ENCODE measurements at places on chromosomes 3 and 15.

- no peak for DNase-seq
Observed at GRCh38 chr3:128875556-128876120, 3.8 kb upstream of the ACAD9 start.

- peak; percentile 90 for DNase-seq
Observed at GRCh38 chr3:9102240-9102981, 139.1 kb upstream of the RAD18 start.

- no peak for DNase-seq
Observed at GRCh38 chr3:11238880-11239279, 33.3 kb upstream of the ATG7 start.

DNA sequence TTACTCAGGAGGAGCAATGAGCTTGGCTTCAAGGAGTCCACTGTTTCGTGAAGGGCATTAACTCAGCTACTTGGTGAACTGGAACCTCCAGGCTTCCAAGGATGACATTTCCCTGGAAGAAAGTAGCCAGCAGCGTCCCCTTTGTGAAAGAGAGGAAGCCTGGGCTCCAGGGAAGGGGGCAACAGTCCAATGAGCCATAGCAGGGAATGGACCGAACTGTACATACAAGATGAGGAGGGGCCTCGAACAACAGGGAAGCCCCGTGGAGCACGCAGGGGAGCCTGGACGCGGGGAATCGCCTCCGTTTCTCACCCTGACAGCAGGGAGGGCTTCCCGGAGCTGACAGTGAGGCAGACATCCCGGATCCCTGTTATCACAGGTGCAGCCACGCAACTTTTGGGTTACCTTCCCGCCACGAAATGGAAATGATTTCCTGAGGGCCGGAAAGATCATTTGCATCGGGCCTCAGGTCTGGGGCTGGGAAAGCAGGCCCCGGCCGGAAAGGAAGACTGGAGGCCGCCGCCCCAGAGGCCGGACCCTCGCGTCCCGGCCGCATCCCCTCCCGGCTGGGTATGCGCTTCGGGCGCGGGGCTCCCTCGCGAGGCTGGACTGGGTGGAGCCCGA, 475 bp upstream of the SPINT1 start:
- no peak for DNase-seq

- DNase-seq: no peak
Observed at GRCh38 chr3:151593928-151594327, 133.1 kb upstream of the IGSF10 start.

DNA sequence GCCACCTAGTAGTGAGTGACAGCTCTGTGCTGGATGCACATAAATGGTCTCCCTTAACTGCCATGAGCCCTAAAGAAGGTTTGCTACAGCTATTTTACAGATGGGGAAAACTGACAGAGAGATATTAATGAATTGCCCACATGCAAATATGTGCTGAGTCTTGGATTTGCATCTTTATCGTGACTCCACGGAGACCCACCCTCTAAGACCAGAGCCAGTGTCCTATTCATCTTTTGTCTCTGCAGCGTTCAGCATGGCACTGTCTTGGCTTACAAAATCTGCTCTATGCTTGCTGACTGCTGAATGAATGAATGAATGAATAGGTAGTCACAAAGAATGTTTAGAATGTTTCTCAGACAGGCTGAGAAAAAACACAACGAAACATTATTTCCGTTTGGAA, 48.3 kb downstream of the BTD start:
- DNase-seq: no peak

DNA sequence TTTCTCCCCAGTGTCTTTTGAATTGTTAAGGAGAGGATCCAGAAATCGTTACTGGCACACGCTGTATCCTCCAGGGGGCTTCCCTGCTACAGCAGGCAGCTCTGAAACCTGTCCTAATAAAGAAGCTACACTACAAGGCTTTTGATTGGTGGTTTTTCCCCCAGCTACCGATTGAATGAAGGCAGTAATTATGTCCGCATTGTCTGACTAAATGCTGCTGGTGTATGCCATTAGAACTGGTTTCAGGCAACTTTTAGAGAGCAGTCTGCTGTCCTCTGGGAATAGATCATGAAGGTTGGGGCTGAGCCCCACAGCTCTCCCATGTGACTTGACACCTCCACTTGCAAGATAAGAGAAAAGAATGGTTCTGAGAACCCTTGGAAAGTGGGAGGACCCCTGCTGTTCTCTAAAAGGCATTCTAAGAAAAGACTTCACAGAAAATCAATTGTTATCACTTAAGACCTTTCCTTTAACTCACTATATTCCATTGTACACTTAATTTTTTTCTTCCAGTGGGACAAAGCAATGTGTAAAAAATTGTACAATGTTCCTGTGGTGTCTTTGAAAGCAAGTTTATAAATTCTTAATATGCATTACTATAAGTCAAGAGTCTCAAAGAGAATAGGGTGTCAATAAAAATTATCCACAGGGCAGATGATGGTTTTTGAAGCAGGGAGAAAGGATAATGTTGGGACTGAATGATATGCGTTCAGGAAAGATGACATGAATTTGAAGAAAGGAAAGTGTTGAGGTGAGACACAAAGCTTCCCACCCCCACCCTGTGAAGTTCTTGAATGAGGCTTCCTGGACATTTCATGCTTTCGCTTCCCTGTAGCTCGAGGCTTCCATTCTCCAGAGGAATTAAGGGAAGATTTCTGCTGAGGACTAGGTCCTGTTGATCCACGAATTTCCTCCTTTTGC, 53.0 kb upstream of the DAZL start:
- no peak for DNase-seq

DNA sequence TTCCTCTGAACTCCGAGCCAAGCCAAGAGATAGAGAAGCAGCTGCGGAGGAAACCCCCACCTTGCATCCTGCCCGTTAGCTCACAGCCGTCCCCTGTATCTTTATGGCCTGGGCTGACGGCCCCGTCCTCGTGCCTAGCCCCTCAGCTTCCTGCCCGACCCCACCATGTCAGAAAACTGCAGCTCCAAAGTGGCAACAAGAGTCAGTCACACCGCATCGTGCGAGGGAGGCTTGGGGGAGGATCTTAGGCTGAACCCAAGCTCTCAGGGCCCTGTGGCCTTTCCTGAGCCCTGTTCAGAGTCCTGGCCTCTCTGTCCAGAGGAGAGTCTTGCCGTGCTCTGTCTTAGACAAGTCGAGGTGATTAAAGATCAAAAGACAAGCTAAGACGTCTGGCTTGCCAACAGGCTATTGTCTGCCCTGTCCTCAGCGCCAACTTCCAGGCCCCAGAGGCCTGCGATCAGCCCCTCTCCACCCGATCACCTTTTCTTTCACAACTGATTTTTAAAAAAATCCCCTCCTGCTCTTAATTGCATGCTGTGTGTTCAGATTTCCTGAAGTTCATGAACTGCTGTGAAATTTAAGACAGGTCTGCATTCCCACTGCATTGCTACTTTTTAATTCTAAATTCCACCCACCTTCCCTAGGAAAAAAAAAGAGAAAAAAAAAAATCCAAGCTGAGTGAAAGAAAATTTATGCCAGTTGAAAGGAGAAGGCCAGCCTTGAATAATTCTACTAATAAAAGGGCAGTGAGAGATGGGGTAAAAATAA, 89.7 kb upstream of the WNT5A start:
- DNase-seq: no peak

DNA sequence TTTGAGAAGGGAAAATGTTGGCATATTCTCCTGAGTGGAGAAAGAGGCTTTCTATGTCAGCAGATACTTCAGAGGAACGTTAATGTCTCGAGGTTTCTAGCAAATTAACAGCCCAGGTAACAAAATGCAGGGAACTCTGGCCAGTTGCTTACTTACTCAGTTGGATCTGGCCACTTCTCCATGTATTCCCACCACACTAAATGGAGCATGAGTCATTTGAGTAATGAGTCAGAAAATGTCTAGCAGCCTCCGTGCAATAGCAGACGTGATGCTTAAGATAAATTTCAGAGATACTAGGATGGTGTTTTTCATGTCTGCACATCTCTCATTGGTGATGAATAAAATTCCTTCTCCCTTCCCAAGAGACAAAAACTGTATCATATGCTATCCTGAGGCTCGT, 671.5 kb downstream of the FHIT start:
- no peak for DNase-seq

DNA sequence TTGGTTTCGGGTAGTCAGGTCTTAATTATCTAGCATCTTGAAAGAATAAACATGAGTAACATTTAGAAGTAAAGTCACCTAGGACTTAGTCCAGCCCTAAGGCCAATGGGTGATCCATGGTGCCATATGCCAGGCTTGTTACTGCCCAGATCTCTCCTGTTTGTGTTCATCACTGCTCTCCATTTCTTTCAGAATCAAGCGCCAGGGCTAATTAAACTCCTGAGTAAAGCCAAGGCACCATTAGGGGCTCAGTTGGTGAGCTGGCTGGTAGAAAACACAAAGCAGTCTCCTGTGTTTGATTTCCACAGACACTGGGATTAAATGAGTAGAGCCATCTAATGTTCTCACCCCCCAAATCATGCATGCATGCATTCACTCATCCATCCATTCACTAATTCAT, 11.3 kb downstream of the CYP19A1 start:
- no peak for DNase-seq

GRCh38 chr15:88100181-88100580, 156.4 kb downstream of the NTRK3 start:
- no peak for DNase-seq

DNA sequence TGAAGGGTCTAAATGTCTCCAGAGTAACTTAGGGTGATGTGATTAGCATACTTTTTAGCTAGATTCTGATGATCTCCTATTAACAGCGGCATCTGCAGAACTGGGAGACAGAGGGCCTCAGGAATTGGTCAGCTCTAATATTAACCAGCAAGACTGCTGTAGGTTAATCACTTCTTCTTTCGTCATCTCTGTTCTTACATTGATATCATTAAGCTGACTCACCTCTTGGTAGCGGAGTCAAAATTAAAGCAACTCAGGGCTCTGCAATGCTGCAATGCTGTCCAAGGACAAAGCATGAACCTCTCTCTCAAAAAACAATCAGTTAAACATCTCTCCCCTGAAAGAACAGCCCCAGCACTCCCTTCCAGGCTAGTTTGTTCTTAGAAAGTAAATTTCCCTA, 57.5 kb upstream of the TRA2B start:
- DNase-seq: no peak

DNA sequence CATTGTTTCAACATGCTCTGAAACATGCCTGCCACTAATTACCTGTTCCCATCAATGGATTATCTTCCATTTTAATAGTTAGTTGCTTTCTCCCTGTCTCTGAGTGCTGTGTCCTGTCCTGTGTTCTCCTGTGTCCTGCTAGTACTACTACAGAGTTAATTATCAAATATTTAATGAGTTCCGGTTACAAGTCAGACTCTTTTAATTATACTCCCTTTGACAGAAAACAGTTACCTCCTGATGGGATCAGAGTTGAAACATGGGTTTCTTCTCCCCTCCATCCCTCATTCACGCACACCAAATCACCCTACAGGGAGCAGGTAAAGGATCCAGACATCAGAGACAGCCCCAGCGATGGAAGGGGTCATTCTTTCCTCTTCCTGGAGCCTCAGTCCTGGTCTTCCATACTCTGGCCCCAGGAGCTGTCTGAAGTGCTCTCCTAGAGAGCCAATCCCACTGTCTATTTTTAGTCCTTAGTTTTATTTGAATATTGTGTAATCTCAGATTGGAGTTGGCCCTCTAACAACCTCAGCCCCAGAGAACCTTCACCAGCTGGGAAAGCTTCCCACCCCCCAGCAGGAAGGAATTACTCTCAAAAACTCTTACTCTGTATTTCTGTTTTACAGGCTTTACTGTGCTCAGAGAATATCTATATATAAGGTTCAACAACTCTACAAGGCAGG, 137.0 kb upstream of the C2CD4B start:
- no peak for DNase-seq

DNA sequence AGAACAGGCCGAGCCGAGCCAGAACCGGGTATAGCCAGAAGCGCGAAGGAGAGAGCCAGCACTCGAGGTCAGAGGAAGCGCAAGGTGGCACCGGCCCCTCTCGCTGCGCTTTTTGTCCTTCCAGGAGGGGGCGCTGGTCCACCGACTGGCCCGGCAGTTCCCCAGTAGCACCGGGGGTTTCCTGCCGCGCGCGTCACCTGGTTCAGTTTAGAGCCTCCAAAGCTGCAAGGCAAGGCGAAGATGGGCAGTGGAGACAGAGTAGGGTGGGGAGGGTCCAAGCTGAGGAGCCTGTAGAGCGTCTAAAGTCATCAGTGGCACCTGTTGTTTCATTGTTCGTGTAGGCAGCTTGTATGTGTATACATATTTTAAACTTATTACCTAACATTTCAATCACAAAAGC, 7.6 kb upstream of the NR2E3 start:
- DNase-seq: no peak

- peak; percentile 33 for DNase-seq
Observed at GRCh38 chr3:108662142-108662738, 72.7 kb downstream of the DZIP3 start.

- DNase-seq: no peak
Observed at GRCh38 chr3:23653647-23654525, 151.9 kb upstream of the UBE2E1 start.

- DNase-seq: no peak
Observed at GRCh38 chr3:112699436-112699978, 58.6 kb upstream of the CCDC80 start.

GRCh38 chr15:88394553-88395145, 72.5 kb downstream of the MRPL46 start:
- DNase-seq: no peak

DNA sequence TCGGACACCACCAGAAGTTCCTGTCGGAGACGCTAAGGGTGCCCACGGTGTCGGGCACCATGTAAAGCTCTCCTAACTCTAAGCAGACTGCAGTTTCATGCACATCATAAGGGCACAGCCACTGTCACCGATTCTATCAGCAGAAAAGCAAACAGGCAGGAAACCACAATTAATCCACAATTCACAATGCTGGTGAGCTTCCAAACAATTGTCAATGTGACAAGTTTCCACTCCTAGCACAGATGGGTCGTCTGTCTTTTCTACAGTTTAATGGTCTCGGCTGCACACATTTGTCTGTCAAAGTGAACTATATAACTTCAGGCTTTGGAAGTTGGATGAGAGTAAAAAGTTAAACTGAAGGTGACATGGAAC, 8.8 kb upstream of the OCA2 start:
- DNase-seq: no peak

- DNase-seq: no peak
Observed at GRCh38 chr15:51191072-51191670, 96.5 kb upstream of the TNFAIP8L3 start.

DNA sequence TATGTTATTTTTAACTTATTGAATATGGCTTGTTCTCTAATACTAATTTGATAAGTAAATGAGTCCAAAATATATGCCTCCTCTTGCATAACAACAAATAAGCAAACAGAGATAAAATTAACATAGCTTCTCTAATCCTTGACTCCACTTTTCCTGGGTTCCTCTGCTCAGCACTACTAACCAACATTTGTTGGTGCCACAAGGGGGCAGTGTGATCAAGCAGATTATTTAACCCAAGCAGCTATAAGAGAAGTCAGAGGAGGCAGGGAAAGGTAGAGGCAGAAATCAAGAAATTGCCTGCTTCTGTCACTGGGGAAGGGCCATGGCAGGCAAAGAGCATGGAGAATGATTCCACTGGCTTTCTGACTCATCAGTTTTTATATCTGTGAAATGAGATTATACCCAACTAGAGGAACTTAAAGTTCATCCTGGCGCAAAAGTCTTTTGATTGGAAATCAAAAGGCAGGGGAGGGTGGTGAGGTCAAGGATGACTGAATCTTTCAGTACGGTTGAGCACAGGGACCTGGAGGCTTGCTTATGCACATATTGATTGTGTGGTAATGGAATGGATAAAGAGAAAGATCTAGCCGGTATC, 152.2 kb downstream of the IGSF11 start:
- peak; percentile 51 for DNase-seq

GRCh38 chr3:25820816-25821486, 31.1 kb downstream of the OXSM start:
- no peak for DNase-seq

Data from NT2/D1 (cell line).